Activated T-helper 1 cell treated with anti-CD3 and anti-CD28 coated beads, Interleukin-12 subunit alpha, Interleukin-12 subunit beta, Interleukin-2, Interleukin-4 antibody, amounts not matched to agents 30 ng/mL and 10 ng/mL and 1 ng/mL, durations not matched to agents 14 hours and 24 hours and 36 hours (primary cell): ENCODE measurements at places on chromosomes 3 and 15. TPM values are rescaled to one million over a fixed set of nuclear protein-coding genes. Genes with fewer than 3 reads are reported as not detected.
A peak's percentile ranks its signal among the peaks of the same experiment; 100 is the strongest.

DNA sequence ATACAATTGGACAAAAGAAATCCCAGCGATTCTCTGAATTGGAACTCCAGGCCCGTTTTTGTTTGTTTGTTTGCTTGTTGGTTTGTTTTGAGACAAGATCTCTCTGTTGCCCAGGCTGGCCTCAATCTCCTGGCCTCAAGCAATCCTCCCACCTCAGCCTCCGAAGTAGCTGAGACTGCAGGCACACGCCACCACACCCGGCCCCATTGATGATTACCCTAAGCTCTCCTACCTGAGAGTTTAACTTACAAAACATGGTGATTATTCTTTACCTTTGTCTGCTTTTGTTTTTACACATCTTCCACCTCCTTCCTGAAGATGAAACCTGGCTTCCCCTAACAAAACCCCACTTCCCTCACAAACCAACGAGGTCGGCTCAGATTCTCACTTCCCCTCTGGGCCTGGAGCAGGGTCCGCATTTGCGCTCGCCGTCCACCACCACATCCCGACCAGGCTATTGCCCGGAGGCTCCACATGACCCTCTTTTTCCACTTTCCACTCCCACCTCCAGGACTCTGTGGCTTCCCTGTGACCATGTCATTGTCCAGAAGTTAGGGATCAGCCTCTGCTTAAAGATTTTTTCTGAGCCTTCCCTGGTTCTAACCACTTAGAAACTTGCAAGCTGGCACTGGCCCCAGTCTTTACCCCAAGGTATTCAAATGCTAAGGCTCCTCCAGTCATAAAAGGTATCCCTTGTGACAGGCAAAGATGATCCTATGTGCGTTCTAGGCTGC lies 14.8 kb downstream of the KLHL6 start:
- H3K4me1 ChIP-seq = peaks cover 78% of the 10 kb centered on the region
- peak overlapping the region; percentile 84 for H3K27ac ChIP-seq
- DNase-seq = no peak
- H3K36me3 ChIP-seq = peaks cover 27% of the 10 kb centered on the region
- H3K27me3 ChIP-seq = no peaks in the 10 kb centered on the region
- H3K4me3 ChIP-seq = peak overlapping the region; percentile 35

DNA sequence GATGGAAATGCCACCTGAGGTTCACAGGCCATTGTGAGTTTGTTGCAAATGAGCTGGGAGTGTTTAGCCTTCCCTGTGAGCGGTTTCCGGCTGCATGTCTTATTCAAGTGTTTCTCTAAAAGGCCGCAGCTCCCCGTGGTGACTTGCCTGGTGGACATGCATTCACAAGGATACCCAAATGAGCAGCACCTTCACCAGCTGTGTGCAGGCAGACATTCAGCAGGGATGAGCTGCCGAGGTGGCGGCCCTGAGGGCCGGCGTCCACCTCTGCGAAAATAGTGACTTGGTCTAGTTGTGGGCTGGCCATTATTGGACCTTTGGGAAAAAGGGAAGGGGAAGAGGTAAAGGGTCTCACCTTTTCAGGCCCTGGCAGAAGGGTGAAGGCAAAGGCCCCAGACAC lies 23.4 kb downstream of the SPSB4 start:
- no peak overlapping the region for H3K27ac ChIP-seq
- no peak overlapping the region for H3K4me3 ChIP-seq
- no peaks in the 10 kb centered on the region for H3K36me3 ChIP-seq
- peaks cover 11% of the 10 kb centered on the region for H3K4me1 ChIP-seq
- no peak for DNase-seq

DNA sequence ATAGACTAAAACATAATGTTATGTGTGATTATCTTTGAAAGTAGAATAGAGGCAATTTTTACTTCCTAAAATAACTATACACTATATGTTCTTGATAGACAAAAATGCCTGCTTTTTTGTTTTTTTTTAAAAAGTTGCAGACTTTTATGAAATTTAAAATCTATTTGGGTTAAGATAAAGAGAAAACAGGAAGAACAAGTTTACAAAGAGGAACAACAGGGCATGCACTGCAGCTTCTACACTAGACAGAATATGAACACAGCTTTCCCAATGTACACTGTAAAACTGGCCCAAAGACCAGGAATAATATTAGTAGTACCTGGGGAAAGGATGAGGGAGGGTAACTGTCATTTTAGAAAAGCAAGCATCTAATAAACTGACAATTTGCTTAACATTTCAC lies 53.7 kb downstream of the NR1I2 start:
- no peak for DNase-seq
- H3K4me1 ChIP-seq = peaks cover 7% of the 10 kb centered on the region
- no peak overlapping the region for H3K4me3 ChIP-seq
- H3K27ac ChIP-seq = no peak overlapping the region
- no peaks in the 10 kb centered on the region for H3K27me3 ChIP-seq

DNA sequence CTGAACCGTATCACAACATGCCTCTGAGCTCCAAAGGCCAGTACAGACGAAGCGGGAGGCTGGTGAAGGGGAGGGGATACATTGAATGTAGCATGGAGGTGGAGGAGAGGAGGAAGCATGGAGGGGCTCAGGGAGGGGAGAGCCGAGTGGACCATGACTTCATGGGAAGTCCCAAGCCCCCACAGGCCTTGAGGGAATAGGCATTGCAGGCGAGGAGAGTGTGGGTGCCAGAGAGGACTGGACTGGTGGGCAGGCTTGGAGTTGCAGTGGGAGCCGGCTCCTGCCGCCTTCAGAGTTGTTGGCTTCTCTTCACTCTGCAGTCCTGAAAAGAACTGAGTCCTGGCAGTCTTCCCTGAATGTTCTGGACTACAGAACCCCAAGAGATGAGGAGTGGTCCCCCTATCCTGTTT lies 3.3 kb upstream of the RNU6-1 start:
- H3K36me3 ChIP-seq = no peaks in the 10 kb centered on the region
- H3K27ac ChIP-seq = no peak overlapping the region
- H3K4me3 ChIP-seq = no peak overlapping the region
- no peak for DNase-seq
- H3K4me1 ChIP-seq = peaks cover 26% of the 10 kb centered on the region
- H3K27me3 ChIP-seq = peaks cover 10% of the 10 kb centered on the region

- no peak overlapping the region for H3K4me3 ChIP-seq
- no peaks in the 10 kb centered on the region for H3K27me3 ChIP-seq
- H3K36me3 ChIP-seq = no peaks in the 10 kb centered on the region
- H3K4me1 ChIP-seq = no peaks in the 10 kb centered on the region
These were observed 479.4 kb downstream of the NTRK3 start for GRCh38 chr15:87777054-87777561.

- no peaks in the 10 kb centered on the region for H3K36me3 ChIP-seq
- DNase-seq = no peak
- H3K27ac ChIP-seq = no peak overlapping the region
- peaks cover 12% of the 10 kb centered on the region for H3K4me1 ChIP-seq
These were observed 895 bp downstream of the GATA2 start for GRCh38 chr3:128491941-128492670.

GRCh38 chr3:70959506-70960291 lies 623.8 kb downstream of the FOXP1 start:
- no peaks in the 10 kb centered on the region for H3K4me1 ChIP-seq
- DNase-seq = no peak
- no peak overlapping the region for H3K27ac ChIP-seq
- H3K36me3 ChIP-seq = peaks cover 58% of the 10 kb centered on the region

DNA sequence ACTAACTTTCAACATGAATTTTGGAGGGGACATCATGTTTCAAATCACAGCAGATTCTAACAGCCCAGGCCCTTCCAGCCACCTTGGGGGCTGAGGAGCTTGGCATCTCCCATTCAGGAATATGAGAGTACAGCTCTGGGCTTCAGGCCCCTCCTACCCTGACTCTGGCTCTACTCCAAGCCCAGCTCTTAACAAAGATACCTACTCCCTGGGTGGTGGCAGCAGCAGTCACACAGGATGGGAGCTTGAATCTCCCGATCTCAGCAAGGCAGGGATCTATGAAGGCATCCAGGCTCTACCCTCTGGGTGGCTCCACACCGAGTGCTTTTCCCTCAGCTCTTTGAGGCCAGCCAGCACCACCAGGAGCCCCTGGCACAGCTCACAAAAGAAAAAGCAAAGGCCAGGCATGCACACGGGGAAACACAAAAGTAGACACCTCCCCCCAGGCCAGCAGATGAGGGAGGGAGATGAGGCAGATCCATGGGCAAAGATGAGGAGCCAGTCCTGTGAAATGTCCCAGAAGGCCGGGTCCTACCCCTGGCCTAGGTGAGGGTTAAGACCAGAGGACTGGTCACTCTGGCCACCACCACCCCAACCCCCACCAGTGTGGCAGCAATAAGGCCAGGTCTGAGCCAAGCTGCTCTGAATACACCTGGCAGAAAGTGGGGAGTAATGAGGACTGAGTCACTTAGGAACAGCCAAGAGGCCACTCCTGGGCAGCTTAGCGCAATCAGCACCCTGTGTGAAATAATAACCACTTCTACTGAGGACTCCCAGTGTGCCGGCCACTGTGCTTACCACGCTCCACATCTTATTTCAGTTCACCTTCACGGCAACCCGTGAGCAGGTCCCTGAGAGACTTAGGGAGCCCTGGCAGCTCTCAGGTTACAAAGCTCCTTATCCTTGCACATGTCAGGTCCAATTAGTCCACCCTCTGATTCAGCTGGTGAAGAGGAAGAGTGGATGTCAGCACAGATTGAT lies 24.3 kb downstream of the PLA2G4F start:
- H3K4me3 ChIP-seq = no peak overlapping the region
- H3K27ac ChIP-seq = no peak overlapping the region
- peaks cover 5% of the 10 kb centered on the region for H3K4me1 ChIP-seq
- H3K36me3 ChIP-seq = no peaks in the 10 kb centered on the region
- peaks cover 12% of the 10 kb centered on the region for H3K27me3 ChIP-seq
- no peak for DNase-seq

Gene IQCH
- total RNA-seq = 0.88 and 1.2 TPM in 2 replicates

Gene ALDH1L1
- not detected in 2 replicates for total RNA-seq

GRCh38 chr3:49104052-49104426 lies 518 bp downstream of the QARS1 start:
- H3K4me1 ChIP-seq = peaks cover 32% of the 10 kb centered on the region
- peak overlapping the region; percentile 94 for H3K27ac ChIP-seq
- no peaks in the 10 kb centered on the region for H3K27me3 ChIP-seq
- peaks cover 28% of the 10 kb centered on the region for H3K36me3 ChIP-seq
- no peak for DNase-seq

GRCh38 chr3:53570081-53570480 lies 75.7 kb downstream of the CACNA1D start:
- no peak for DNase-seq
- H3K4me3 ChIP-seq = no peak overlapping the region
- H3K4me1 ChIP-seq = no peaks in the 10 kb centered on the region
- H3K27ac ChIP-seq = no peak overlapping the region
- H3K27me3 ChIP-seq = peaks cover under 1% of the 10 kb centered on the region
- no peaks in the 10 kb centered on the region for H3K36me3 ChIP-seq
